Suppressor macrophage (primary cell): ENCODE measurements at places on chromosomes 12 and 14.

DNA sequence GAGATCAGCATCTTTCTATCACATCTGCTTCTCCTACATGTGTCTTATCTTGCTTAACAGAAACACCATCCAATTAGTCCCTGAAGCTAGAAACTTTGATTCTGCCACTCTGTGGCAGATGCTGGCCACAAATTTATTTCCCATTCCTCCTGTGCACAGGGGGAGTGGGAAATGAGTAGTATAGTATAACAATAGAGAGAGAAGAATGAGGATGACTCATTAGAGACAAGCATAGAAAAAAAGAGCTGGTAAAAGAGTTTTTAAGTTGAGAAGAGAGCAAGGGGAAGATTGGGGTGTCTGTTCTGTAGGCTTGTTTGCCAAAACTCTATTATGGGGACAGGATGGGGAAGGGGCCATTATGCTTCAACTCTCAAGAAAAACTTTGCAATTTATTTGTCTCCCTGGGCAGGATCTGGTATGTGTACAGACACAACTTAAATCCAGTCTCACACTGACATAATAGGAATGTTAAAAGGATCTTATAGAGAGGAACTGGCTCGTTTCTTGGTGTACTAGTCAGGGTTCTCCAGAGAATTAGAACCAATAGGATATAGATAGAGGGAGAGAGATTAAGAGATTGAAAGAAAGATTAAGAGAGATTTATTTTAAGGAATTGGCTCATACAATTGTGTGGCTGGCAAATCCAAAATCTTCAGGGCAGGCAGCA, 142.6 kb upstream of the CPSF6 start:
- no peak for DNase-seq

DNA sequence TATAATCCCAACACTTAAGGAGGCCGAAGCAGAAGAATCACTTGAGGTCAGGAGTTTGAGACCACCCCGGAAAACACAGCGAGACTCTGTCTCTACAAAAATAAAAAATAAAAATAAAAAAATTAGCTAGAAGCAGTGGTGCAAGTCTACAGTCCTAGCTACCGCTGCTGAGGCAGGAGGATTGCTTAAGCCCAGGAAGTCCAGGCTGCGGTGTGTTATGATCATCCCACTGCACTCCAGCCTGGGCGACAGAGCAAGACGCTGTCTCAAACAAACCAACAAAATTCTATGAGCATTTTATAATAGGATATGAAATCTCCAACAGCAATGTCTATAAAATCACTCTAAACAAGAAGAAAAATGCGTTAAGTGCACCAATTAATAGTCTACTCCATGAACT, 75.3 kb downstream of the PPP1R12A start:
- DNase-seq, result peak; percentile 31

- no peak for DNase-seq
Measured at GRCh38 chr12:234019-234418, 20.1 kb upstream of the SLC6A12 start.

DNA sequence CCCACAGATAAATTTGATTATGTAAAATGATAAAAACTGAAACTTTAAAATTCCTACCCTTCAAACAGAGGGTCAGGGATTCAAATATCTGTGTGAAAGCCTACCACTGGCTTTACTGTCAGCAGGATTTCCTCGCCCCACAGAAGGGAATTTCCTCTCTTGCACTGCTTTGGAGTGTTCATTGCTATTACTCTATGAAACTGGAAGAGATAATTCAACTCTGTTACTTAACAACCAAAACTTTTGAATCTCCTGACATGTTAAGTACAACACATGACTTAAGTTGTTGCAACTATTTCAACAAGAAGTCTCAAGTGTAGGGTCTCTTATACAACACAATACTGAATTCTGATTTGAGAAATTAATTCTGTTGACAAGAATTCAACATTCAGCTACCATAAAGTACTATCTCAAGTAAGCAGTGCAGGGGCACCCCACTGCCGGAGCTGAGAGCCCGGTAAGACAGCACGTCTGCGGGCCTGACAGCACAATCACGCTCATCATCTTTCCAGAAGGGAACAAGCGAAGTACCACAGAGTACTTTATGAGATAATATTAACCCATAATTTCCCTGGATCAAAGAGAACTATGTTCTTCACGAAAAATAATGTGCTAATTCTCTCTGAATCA, 22.9 kb downstream of the DICER1 start:
- peak; percentile 78 for DNase-seq

- DNase-seq, result no peak
Measured at GRCh38 chr12:5078423-5078822, 34.7 kb downstream of the KCNA5 start.

- no peak for DNase-seq
Measured at GRCh38 chr12:3204730-3205531, 127.8 kb downstream of the TSPAN9 start.

GRCh38 chr14:100865682-100866591, 37.6 kb downstream of the RTL1 start:
- DNase-seq, result no peak

DNA sequence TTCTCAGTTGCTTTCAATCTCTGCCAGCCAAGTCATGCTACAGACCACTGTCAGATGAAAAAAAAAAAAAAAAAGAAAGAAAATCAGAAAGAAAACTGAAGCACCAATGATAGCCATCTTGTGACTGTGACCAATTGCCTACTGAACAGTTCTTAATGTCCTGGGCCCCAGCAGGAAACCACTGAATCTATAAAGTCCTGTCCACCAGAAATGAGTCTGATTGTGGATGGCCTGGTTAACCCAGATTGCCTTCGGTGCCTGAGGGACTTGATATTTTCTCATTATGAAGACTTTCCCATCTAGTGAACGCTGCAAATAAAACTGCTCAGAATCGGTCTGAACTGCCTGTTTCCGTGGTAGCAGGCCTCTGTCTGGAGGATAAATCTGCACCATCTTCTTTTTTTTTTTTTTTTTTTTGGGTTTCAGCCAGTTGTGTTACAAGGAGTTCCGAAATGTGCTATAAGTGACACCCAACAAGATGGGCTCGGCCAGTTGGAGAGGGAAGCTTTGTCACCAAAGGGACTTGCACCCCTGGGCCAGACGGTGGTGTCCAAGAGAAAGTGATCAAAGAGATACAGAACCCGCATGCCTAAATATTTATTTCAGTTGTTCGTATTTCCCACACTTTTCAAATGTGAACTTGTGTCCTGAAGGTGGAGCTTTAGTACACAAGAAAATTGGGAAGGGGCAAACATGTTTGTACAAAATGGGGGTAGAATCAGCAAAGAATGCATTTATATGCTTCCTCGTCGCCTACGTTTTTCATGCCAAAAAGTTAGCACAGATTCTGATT, 3.0 kb upstream of the PLXNC1 start:
- DNase-seq, result peak; percentile 58

- DNase-seq, result peak; percentile 66
Measured at GRCh38 chr14:23302290-23303225, at the start of gene PPP1R3E. TSS of gene PPP1R3E (minus strand) at chr14:23302859. CDS start at chr14:23302576, 283 bp downstream.

- no peak for DNase-seq
Measured at GRCh38 chr14:77883847-77884238, 83.9 kb downstream of the ADCK1 start.

DNA sequence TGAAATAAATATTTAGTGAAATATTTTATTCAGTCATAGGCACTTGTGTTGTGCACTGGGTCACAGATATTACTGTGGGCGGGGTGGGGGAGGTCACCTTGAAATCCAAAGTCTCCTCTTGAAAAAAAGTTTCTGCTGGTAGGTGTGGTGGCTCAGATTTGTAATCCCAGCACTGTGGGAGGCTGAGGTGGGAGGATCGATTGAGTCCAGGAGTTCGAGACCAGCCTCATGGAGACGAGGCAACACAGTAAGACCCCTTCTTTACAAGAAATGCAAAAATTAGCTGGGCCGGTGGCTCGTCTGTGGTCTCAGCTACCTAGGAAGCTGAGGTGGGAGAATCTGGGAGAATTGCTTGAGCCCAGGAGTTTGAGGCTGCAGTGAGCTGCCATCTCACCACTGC, 913 bp upstream of the C2CD5 start:
- DNase-seq, result no peak

DNA sequence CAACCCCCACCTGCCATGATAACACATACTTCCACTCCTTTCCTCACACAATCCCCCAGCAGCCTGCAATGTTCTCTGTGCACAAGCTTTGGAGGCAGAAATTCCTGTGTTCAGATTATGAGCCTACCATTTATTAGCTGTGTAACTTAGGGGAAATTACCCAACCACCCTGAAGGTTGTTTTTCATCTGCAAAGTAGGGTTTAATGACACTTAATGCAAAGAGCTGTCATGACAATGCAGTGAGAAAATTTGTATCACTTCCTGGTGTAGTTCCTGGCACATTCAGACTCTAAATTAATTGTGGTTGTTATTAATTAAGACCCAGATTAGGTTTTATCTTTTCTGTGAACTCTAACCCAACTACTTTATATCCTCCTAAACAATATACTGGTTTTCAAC, 122.4 kb upstream of the DYRK2 start:
- no peak for DNase-seq

GRCh38 chr12:29907461-29907860, 123.7 kb upstream of the TMTC1 start:
- DNase-seq, result no peak

- no peak for DNase-seq
Measured at GRCh38 chr14:36161776-36162175, 14.7 kb downstream of the PTCSC3 start.

DNA sequence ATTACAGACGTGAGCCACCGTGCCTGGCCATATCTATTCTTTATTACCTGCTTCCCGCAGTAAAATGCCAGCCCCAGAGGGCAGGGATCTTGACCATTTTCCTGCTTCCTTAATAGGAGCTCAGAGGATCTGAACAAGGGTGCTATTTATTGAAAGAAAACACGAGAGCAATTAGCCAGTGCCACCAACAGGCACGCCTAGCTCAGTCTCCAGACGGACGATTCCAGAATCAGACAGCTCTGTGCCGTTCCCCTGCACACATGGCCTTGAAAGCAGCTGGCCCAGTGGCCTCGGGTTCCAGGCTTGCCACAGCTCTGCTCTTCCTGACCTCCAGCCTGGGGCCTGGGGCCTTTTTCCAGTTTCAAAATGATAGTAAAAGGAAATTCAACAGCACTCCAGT, 135.2 kb upstream of the RFLNA start:
- DNase-seq, result no peak

GRCh38 chr14:54606178-54606577, 39.2 kb downstream of the SAMD4A start:
- no peak for DNase-seq

GRCh38 chr12:13241833-13242488, 45.4 kb downstream of the EMP1 start:
- no peak for DNase-seq

DNA sequence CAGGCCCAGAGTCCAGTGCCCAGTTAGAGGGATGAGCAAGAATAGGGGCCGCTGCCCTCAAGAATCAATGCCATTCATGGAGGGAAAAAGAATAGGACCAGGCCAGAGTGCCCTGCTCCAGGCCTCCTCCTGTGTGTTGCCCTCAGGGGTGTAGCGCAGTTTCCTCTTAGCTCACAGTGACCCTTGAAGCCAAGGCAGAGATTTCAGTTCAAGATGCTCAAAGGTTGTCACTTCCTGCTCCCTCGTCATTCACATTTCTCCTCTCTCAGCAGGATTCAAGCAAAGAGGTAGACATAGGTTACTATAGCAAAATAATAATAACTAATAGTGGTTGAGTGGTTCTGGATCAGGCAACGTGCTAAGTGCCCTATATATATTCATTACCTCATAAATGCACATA, 55.1 kb upstream of the PELI2 start:
- DNase-seq, result no peak

GRCh38 chr12:124562796-124563181, 4.6 kb downstream of the NCOR2 start:
- DNase-seq, result no peak

DNA sequence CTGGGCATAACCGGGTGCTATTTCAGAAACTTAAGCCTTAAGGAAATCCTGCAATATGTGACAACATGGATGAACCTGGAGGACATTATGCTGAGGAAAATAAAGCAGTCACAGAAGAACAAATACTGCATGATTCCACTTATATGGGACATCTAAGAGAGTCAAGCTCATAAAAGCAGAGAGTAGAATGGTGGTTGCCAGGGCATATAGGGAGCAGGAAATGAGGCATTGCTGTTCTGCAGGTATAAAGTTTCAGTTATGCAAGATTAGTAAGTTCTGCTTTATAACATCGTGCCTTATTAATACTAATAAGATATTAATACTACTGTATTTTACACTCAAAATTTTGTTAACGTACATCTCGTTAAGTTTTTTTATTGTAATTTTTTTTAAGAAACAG, 124.2 kb upstream of the ATF1 start:
- DNase-seq, result no peak

DNA sequence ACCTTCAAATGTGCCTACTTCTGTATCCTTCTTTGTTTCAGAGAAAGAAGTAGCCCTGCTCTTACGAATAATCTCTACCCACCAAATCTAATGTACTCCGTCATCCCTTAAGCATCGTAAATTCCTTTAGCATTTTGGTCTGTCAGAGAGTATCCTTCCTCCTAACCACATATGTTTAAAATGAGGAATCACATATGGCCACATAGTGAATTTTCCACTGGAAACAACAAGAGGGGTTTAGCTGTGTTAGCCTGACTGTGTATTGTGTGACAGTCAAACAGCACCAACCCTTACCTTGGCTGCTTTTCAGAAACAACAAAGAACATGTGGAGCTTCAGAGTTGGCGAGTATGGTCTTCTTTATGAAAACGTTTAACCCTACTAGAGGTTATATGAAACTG, 5.5 kb downstream of the LUM start:
- DNase-seq, result no peak

- no peak for DNase-seq
Measured at GRCh38 chr12:122528992-122529391, 1.9 kb downstream of the KNTC1 start.

DNA sequence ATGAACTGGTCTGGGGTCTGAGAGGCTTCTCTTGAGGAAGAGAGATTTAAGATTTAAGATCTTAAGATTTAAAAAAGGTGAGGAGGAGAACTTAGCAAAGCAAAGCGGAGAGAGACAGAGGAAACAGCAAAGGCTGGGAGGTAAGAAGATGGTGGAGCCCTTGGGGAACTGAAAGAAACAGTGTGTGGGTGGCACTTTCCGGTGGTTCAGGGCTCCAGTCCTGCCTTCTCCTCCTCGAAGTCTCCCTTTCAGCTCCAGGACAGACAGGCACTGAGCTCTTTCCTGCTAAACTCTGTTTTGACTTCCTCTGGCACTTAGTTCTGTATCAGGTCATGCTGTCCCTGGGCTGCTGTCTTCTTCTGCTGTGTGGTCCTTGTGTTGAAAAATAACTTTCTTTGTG, 298.7 kb upstream of the SRRM4 start:
- DNase-seq, result no peak
